NCI-H1417 (cell line): ENCODE measurements at places on chromosomes 16 and 17.

GRCh38 chr17:19533036-19533717 is 477 bp upstream of the SLC47A1 start:
- no peak for DNase-seq

DNA sequence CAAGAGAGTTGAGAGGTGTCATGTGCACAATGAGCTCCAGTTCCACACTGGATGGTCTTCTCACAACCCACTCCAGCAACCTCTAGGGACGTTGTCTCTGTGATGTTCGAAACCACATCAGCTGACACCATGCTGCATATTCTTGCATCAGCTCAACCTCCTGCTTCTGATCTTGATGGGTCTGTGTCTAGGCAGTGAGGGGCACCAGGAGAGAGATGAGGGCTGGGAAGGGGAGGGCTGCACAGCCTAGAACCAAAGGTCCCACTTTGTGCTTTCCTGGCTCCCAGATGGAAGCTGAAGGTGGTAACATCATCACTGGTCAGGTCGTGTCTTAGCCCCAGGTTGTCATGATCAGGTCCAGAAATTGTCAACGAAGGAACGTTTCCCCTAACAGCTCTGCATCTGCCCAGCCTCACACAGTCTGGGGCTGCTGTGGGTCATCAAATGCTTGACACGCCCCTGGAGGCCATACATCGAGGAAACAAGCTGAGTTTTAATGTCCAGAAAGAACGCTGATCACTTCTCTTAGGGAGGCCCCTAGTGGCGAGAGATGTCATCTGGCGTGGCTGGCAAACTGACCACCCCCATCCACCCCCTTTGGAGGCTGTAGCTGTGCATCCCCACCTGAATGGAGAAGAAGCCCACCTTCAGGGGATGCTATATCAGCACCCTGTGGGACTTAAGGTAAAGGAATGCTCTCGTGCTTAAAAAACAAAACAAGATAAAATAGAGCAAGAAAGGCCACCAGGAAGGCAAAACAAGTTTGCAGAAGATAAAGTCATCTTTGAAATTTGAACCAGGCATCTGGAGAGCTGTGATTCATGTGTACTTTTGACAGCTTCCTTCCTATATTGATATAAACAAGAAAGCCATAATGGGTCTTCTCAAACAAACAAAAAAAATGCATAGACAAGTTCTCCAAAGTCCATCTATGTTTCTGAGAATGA is 58.3 kb downstream of the WIPI1 start:
- peak; percentile 77 for DNase-seq

DNA sequence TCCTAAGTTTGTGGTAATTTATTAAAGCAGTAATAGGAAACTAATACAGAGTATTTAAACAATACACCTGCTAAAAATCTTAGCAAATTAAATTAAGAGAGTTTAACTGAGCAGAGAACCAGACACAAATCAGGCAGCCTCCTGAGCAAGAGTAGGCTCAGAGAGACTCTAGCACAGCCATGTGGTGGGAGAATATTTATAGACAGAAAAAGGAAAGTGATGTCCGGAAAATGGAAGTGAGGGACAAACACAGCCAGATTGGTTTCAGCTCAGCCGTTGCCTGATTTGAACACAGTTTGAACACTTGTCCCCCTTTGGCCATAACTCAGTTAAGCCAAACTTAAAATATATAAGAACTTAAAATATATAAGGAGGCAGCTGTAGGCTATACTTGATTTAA is 192.6 kb upstream of the PSMD7 start:
- DNase-seq = no peak

- no peak for DNase-seq
Measured at GRCh38 chr17:65441053-65441605, 120.3 kb downstream of the AXIN2 start.

GRCh38 chr17:47959825-47960655 is 2.4 kb upstream of the PRR15L start:
- DNase-seq = peak; percentile 94

DNA sequence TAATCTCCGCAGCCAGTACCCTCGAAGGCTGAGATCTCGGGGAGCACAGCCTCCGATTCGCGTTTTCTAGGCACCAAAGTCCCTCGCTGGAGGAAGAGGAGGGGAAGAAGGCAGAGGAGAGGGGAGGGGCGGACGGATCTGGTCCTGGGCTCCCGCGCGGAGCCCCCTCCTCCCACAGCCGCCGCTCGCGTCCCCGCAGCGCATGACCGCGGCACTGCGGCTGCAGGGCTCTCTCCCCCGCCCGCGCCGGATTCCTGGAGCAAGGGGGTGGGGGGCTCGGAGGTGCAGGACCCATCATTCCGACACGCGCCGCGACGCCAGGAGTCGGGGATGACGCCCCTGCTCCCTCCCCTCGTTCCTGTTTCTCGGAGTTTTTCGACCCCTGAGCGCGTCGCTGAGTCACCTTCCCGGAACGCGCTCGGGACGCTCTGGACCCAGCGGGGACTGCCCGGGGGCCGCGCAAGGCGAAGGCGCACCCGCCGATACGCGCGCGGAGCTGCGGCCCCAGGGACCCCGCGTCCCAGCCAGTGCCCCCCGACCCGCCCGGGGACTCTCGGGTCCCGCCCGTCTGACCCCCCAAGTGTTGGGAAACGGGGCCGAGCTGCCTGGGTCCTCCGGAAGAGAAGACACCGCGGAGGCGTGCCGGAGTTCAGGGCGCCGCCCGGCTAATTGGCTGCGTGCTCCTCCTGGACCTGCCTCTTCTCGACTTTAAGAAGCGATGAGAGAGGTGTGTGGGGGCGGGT is 1.4 kb upstream of the SPHK1 start:
- peak; percentile 16 for DNase-seq

- DNase-seq = no peak
Measured at GRCh38 chr17:14792746-14793145, 472.4 kb downstream of the PMP22 start.

GRCh38 chr17:27549251-27549893 is 81.6 kb upstream of the LGALS9 start:
- no peak for DNase-seq

- no peak for DNase-seq
Measured at GRCh38 chr16:84753412-84754326, 53.9 kb downstream of the USP10 start.

GRCh38 chr16:8816967-8817655 is 19.5 kb downstream of the PMM2 start:
- no peak for DNase-seq

DNA sequence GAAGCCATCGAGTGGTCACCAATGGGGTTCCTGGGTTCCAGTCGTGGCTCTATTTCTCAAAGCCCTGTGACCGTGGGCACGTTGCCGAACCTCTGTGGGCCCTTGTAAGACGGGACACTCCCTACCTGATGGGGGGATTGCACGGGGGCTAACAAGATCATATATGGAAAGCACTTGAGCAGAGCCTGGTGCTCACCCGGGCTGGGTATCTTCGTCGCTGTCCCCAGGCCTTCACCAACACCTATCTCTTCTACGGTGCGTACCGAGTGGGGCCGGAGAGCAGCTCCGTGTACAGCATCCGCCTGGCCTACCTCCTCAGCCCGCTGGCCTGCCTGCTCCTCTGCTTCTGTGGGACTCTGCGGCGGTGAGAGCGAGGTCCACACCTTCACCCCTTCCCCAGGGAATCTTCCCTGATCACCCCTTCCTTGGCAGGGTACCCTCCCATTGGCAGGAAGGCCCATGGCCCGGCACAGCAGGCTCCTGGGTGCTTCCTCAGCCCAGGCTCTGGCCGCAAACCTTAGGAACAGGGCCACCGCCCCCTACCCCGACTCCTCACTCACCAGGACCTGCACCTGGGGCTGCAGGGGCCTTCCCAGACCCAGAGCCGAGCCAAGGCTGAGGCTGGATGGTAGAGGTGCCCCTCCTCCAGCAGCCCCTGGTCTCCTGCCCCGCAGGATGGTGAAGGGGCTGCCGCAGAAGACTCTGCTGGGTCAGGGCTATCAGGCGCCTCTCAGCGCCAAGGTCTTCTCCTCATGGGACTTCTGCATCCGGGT is 2.8 kb downstream of the TMC8 start:
- no peak for DNase-seq

DNA sequence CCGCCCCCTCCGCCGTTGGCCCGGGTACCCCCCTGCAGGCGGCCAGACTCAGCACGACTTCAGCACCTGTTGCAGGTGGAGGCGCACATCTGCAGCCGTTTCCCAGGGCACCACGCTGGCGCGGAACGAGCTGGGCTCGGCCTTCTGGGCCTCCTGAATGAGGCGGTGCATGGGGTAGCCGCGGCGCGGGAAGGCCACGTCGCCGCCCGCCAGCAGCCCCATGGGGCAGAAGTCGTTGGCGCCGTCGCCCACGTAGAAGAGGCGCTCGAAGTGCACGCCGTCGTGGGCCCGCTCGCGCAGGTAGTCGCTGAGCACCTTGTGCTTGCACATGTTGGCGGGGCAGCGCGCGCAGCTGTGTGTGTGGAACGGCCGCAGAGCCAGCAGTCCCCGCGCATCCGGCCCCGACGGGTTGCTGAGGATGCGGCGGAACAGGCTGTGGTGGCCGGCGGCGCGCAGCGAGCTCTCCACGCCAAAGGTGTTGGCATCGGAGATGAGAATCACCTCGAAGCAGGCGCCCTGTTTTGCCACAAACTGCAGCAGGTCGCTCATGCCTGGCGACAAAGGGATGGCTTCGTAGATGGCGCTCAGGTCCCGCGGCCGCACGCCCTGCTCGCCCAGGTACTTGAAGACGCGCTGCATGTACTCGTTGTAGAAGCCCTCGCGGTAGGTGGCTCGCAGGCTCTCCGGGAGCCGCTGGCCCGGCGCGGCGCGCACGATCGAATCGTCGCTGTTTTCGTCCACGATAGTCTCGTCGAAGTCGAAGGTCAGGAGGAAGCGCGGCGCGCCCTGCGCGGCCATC is 6.2 kb downstream of the PHOSPHO1 start:
- peak; percentile 89 for DNase-seq

DNA sequence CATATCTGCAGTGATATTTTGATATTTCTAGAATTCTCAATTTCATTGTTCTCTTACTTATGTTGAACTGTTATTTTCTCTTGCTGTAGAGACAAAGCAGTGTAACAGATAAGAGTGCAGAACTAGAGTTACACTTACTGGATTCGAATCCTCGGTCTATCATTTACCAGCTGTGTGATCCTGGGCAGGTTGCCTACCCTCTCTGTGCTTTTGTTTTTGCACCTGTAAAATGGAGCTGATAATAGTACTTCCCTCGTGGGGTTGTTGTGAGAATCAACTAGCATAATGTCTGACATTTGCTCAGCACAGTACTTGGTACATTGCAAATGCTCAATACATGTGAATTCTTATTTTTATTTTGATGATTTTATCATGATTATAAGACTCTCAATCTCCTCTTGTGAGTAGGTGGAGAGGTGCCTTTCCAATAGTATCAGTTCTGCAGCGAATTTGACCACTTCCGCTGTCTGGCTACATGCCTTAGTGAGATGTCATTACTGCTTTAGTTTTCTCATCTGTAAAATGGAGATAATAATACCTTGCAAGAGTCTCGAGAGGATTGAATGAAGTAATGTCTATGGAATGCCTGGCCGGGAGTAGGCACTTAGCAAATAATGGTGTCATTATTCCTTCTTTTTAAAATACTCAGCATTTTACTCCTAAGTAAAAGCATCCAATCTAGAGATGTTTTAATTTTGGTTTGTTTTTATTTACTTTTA is 312.2 kb upstream of the MAF start:
- no peak for DNase-seq
